ENCODE measurements at places on chromosomes 1 and 21.

DNA sequence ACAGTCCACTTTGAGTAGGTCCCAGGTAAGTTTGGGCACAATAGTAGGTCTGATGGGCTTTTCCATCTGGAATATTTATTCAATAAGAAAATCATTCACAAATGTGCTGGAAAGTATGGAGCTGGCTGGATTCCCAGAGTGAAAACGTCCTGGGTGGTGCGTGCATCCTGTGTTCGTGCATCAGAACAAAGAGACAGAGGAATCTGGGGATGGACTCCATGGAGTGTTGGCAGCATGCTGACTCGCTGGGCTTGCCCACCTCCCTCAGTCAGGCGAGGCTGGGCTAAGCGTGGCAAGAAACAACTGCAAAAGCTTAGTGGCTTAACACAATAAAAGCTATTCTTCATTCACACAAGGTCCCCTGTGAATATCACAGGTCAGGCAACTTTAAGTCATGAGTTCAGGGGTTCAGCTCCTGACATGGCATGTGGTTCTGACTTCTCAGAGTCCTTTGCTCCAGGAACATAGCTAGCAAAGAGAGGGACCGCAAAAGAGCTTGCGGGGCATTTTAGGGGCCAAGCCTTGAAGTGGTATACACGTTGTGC is 151.6 kb upstream of the ZNF644 start:
- no peak for DNase-seq

- no peak for DNase-seq
Measured at GRCh38 chr1:194078765-194079164, 892.4 kb upstream of the B3GALT2 start.

DNA sequence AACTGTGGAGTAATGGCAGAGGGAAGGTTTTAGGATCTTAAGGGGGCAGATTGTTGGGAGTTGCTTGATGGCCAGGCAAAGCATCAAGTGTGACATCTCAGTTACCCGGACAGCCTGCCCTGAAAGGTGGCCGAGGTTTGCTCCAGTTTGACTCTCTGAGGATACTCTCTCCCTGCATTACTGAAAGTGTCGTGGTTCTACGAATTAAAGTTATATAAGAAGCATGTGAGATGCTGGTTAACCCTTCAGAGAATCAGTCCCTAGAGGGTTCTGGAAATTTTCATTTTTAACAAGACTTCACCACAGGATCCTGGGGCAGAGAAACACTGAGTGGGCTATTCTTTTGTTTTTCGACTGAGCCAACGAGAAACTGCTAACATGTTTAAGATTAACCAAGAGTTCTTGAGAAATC is 689 bp upstream of the ZNF644 start:
- DNase-seq = no peak

DNA sequence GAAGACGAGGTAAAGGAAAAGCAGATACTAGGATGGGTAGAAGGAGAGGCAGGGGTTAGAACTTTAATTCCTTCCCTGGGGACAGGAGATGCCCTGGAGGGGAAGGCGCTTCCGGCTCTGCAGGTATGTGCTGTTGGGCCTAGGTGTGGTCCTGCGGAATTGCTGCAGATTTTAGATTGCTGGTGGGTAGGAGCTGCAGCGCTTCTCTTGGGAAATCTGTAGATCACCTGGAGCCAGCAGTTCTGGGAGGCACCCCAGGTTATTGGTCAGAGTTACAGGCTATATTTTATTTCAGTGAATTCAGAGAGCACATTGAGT is 1.1 kb downstream of the MGST3 start:
- DNase-seq = no peak

DNA sequence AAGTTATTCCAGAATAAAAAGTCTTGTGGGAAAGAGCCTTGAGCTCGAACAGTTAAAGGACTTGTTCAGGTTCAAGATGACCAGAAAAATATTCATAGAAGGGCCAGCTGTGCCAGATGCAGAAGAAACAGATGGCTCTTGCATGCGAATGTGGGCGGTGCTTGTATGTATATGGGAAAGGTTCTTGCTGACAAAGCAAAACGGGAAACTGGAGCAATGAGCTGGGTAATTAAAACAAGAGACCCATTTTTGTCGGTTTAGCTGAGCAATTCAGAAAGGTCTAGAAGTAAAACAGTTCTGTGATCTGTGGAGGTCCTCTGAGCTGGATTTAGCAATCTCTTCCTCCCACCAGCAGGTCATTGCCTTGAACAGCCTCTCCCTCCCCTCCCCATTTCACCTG is 107.2 kb upstream of the MARK1 start:
- no peak for DNase-seq

- no peak for DNase-seq
Measured at GRCh38 chr1:244104309-244105060, 53.4 kb downstream of the ZBTB18 start.

- DNase-seq = no peak
Measured at GRCh38 chr1:51605961-51606723, 10.8 kb upstream of the OSBPL9 start.

DNA sequence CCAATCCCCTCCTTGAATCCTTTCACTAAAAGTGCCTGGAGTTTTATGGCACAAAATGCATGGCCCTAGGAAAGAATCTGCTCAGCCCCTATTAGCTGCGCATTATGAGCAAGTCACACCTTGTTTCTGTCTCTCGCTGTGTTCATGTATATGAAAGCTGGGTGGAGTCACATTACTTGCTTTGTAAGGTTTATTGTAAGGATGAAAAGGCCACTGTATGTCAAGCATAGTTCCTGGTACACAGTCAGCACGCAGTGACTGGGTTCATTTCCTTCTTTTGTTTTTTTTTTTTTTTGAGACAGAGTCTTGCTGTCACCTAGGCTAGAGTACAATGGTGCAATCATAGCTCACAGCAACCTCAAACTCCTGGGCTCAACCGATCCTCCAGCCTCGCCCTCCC is 6.7 kb upstream of the SLC9A1 start:
- DNase-seq = no peak

DNA sequence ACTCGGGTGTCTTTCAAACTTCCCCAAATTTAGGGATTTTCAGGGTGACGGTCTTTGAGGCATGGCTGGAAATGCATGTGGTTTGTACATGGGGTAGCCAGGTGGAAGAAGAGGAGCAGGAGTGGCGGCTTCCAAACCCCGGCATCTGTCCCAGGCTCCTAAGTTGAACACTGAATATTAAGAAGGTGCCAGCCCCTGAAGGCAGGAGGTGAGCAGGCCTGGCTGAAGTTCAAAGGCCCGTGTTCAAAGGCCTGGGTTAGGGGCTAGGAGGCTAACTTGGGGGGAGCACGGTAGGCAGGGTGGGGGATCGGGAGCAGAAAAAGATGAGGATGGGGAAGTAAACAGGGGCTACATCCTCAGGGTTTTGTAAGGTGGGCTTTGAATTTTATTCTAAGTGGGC is 42.8 kb downstream of the ELK4 start:
- DNase-seq = no peak

DNA sequence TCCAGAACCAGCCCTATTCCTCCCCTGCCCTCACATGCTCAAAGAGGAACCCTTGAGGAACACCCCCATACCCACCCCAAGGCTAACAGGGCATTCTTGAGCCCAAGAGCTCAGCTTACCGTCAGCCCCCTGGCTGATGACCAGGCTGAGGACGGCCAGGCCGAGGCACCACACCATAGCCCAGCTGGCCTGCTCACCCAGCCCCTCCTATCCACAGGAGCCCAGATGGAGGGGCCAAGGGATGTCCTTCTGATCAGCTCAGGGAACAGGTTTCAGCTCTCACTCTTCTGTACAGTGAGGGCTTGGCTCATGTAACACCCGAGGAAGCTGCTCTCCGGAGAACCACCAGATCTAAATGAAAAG is 2.2 kb downstream of the IGSF9 start:
- no peak for DNase-seq

GRCh38 chr1:55854911-55855310 is 639.7 kb upstream of the USP24 start:
- no peak for DNase-seq

- DNase-seq = no peak
Measured at GRCh38 chr1:19406680-19407079, 78.7 kb downstream of the CAPZB start.

- no peak for DNase-seq
Measured at GRCh38 chr1:156859523-156860112, 701 bp upstream of the INSRR start.

DNA sequence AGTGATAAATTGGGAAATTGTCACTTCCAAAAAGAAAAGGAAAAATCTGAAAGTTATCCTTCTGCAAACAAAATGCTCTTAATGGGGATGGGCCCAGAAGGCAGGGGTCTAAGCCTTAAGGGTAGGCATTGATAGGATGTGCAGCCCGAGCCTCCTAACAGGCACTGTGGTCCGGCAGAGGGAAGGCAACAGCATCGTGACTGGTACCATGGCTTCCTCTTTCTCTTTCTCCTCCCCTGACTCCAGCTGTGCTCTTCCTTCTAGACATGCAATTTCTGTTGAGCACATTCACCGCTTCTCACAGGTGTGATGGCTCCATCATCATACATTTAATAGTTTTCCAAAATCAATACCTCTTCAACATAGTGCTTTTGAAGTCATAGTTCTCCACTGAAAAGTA is 91.5 kb downstream of the SELENOF start:
- DNase-seq = no peak

- DNase-seq = no peak
Measured at GRCh38 chr1:101723415-101723814, 273.3 kb downstream of the OLFM3 start.

DNA sequence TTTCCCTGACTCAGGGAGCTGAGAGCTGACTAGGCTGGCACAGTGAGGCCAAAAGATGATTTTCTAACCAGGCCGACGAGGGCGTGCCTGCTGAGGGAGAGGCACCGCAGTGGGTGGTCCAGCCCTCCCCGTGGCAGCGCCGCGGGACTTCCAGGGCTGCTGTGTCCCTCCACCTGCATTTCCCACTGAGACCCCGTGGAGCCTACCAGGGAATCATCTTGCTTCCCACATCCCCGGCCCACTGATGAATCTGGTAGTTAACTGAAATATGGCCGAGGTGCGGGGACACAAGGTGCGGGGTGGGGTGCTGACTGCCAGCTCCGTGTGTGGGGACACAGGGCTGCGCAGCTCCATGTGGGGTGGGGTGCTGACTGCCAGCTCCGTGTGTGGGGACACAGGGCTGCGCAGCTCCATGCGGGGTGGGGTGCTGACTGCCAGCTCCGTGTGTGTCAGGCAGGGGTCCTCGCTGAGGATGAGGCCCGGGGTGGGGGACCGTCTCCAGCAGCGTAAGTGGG is 10.4 kb downstream of the WRAP73 start:
- DNase-seq = no peak

GRCh38 chr1:192940658-192941057 is 118.5 kb downstream of the UCHL5 start:
- DNase-seq = no peak

- DNase-seq = no peak
Measured at GRCh38 chr1:246793356-246793896, 69.2 kb downstream of the SCCPDH start.

- no peak for DNase-seq
Measured at GRCh38 chr1:106027871-106028270, 1028.6 kb upstream of the PRMT6 start.

GRCh38 chr1:185058110-185058509 is 12.8 kb downstream of the RNF2 start:
- no peak for DNase-seq

DNA sequence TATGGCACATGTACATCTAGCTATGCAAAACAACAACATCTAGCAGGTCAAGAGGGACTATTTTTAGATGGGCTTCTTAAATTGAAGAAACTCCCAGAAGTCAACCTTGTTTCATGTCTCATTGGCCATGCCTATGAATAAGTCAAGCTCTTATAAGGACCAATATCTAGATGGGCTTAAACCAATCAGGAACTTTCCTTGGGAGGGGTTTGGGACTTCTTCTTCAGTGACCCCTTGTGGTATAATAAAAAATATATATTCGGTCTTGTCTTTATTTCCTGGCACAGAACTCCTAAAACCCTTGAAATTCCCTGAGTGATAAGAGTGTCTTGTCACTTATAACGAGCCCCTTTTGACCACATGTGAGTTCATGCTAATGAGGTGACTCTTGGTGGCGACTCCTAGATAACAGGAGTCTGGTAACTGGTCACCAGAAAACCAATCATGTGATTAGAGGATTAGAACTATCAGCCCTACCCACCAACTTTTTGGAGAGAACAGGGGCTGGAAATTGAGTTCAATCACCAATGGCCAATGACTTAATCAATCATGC is 218.3 kb downstream of the HHIPL2 start:
- no peak for DNase-seq

DNA sequence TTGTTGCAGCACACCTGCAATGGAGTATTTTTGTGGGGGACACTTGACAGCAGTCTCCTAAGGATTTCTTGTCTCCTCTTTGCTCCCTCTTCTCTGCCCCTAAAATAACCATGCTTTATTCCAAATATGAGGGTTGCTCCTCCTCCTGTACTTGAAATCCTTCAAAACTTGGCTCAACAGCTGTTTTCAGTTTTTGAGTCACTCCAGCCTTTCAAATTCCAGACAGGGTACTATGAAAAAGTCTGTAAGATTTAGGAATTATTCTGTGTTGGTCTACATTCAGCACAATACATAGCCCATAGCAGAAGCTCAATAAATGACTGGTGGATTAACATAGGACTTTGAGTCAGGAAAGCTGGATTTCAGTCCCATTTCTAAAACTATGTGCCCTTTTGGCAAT is 5.5 kb downstream of the AP4B1 start:
- DNase-seq = no peak

GRCh38 chr1:225724251-225724650 is 53.4 kb upstream of the SRP9 start:
- DNase-seq = no peak

- no peak for DNase-seq
Measured at GRCh38 chr1:96473791-96474434, 247.7 kb upstream of the PTBP2 start.

DNA sequence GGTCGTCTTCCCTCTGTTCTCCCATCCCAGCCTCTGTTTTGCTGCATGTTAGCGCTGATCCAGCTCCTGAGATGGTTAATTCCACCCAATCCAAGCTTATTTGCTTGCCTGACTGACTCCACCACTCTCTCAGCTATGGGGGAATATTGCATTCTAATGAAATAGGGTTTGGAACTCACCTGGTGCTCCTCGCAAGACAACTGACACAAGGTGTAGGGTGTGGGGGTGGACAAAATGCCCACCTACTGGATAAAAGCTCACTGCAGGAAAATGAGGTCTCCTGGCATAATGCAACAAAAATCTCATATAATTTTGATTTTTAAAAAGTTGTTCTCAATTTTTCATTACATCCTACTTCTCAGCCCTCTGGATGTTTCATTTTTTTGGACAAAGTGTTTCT is 259.0 kb downstream of the ZNF648 start:
- no peak for DNase-seq

DNA sequence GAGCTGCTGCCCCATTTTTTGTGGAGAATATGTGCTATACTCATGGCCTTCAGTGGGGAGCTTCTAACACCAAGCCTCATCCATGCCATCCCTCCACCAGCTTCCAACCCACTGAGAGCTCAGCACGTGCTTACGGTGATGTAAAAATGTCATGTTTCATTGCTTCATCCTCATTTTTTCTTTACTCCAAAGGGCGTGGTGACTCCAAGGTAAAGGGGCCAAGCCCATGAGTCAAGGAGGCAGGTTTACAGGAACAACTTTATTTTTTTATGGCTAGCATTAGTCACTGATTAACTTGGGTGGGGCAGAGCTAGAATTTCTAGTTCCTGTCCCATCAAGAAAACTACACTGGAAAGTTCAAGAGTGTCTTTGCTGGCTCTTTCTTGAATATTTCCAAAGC is at the start of gene C1orf226:
Gene C1orf226 (plus strand): TSS at position 346 of the 400 bp plus-strand sequence. CDS start 174 bp downstream, outside the sequence.
- DNase-seq = no peak

- no peak for DNase-seq
Measured at GRCh38 chr1:27601321-27601770, 2.6 kb downstream of the AHDC1 start.

GRCh38 chr21:25254491-25255174 is 352.6 kb downstream of the MRPL39 start:
- DNase-seq = no peak

GRCh38 chr1:156114919-156115513 is 505 bp downstream of the LMNA start:
- DNase-seq = peak; percentile 42
